ENCODE measurements at places on chromosomes 2 and 18. TPM values are rescaled to one million over a fixed set of nuclear protein-coding genes. Genes with fewer than 3 reads are reported as not detected.

CYP26B1 gene
- total RNA-seq: 6.8 TPM

POLE4 gene
- total RNA-seq: 33.9 TPM

COL4A4 gene
- under 0.01 TPM for total RNA-seq

POTEJ gene
- not detected for total RNA-seq

ABCB11 gene
- total RNA-seq: not detected

CCDC74A gene
- 1.0 TPM for total RNA-seq

AP1S3 gene
- 1.0 TPM for total RNA-seq

CTIF gene
- 16.7 TPM for total RNA-seq

COL5A2 gene
- total RNA-seq: 404 TPM

ALPI gene
- total RNA-seq: not detected

Data from skeletal muscle tissue (tissue), 5 donors.